ENCODE measurements at places on chromosomes 12 and 14.

- H3K4me3 ChIP-seq, result no peak overlapping the region
- H3K36me3 ChIP-seq, result no peaks in the 10 kb centered on the region
- H3K27ac ChIP-seq, result no peak overlapping the region
- no peaks in the 10 kb centered on the region for H3K27me3 ChIP-seq
Measured at GRCh38 chr14:59461891-59462290, 3.3 kb downstream of the GPR135 start.

DNA sequence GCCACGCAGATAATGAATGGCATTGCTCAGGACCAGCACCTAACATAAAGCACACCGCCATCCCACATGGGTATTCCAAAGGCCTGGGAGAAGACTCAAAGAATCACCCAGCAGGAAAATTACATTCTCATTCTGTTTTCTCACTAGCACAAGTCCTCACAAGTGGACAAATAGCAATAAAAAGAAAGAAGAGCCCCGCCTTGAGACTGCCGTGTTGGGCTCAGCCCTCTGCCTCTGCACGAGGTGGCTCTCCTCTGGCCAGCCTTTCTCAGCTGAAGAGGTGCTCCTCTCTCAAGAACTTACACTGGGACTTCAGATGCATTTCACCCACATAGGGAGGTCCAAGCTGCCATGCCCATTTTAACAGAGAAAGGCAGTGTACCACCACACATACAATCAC lies 207.5 kb downstream of the SPTSSA start:
- no peaks in the 10 kb centered on the region for H3K36me3 ChIP-seq
- H3K4me3 ChIP-seq, result no peak overlapping the region
- H3K27ac ChIP-seq, result no peak overlapping the region
- DNase-seq, result no peak
- H3K27me3 ChIP-seq, result no peaks in the 10 kb centered on the region

DNA sequence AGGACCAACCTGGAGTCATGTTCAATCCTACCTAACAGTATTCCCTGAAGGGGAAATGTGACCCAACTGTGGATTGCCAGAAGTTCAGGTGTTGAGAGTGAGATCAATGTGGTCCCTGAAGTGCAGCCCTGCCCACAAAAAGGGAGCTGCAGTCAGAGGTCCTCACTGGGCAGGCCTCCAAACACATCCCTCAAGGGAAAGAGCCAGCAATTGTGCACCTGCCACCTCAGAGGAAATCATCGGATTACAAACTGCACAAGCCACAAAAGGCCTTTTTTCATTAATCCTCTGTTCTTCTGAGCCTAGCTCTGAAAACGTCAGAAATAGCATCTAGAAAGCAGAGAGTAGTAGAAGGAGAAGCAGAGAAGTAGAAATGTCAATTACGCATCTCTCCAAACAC lies 10.8 kb upstream of the MDM1 start:
- H3K4me3 ChIP-seq, result no peak overlapping the region
- no peaks in the 10 kb centered on the region for H3K36me3 ChIP-seq
- peaks cover 4% of the 10 kb centered on the region for H3K4me1 ChIP-seq
- H3K27me3 ChIP-seq, result no peaks in the 10 kb centered on the region

DNA sequence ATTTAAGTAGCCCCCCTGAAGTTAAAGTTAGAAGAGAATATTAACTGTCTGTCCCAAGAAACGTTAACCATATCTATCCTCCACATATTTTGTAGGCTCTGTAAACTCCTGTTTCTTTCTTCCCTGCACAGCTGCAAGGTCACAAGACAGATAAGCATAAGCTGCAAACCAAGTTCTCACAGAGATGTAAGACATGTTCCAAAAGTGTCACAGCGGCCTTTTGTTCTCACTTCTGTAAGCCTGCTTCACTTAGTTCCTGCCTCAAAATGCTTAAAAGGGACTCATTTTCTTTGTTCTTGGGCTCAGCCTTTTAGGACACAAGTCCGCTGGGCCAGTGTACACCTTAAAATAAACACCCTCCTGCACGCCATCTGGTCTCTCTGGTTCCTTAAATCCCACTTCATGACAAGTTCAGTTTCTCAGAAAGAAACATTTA lies 3.2 kb downstream of the RNASE1 start:
- no peak for DNase-seq
- H3K4me1 ChIP-seq, result no peaks in the 10 kb centered on the region
- H3K4me3 ChIP-seq, result no peak overlapping the region

- DNase-seq, result no peak
- H3K27me3 ChIP-seq, result no peaks in the 10 kb centered on the region
- H3K4me1 ChIP-seq, result peaks cover 45% of the 10 kb centered on the region
- no peaks in the 10 kb centered on the region for H3K36me3 ChIP-seq
Measured at GRCh38 chr14:92645841-92646478, 102.5 kb downstream of the LGMN start.

DNA sequence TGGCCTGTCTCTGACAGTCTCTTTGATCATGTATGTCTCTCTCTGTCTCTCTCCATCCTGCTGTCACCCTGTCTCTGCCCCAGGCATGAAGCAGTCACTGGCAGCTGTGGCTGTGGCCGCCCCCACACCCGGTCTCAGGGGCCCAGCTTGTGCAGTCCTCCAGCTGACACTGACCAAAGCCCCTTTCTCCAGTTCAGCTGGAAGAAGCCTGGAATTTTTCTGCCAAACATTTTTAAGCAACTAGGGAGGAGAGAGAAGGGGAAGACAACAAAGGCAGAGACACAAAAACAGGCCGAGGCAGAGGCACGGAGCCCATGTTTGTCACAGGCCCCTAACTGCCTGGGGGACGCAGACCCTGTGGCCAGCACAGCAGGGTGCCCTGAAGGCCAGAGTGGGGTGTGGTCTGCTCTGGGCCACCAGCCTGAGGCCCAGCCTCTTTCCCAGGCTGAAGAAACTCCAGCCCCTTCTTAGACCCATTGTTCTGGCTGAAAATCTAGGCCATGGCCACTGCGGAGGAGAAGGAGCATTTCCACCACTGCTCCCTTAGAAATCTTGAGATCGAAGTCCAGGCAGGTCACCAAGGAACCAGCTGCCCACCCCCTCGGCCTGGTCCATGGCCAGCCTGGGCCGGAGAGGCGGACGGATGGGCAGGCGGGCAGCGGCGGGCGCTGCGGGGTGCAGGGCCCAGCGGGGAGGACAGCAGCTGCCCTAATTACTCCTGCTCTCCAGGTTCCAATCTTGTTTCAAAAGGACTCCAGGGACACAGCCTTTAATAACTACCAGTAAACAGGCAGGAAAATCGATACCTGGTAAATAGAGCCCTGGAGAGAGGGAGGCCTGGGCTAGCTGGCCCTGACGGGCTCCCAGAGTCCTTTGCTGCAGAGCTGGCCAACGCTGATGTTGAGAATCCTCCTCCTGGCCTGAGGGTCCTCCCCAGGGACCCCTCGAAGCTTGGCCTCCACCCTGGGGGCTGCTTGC lies 14.9 kb downstream of the DTX1 start:
- no peak overlapping the region for H3K27ac ChIP-seq
- no peak for DNase-seq
- H3K4me3 ChIP-seq, result no peak overlapping the region

- H3K27ac ChIP-seq, result no peak overlapping the region
- H3K36me3 ChIP-seq, result no peaks in the 10 kb centered on the region
- H3K27me3 ChIP-seq, result no peaks in the 10 kb centered on the region
- no peaks in the 10 kb centered on the region for H3K4me1 ChIP-seq
- no peak for DNase-seq
Measured at GRCh38 chr12:57138526-57139272, 8.7 kb downstream of the LRP1-AS start.

GRCh38 chr14:84797326-84797725 lies 732.6 kb upstream of the FLRT2 start:
- H3K4me1 ChIP-seq, result no peaks in the 10 kb centered on the region
- no peaks in the 10 kb centered on the region for H3K36me3 ChIP-seq
- H3K27ac ChIP-seq, result no peak overlapping the region
- H3K27me3 ChIP-seq, result no peaks in the 10 kb centered on the region
- DNase-seq, result no peak
- no peak overlapping the region for H3K4me3 ChIP-seq

DNA sequence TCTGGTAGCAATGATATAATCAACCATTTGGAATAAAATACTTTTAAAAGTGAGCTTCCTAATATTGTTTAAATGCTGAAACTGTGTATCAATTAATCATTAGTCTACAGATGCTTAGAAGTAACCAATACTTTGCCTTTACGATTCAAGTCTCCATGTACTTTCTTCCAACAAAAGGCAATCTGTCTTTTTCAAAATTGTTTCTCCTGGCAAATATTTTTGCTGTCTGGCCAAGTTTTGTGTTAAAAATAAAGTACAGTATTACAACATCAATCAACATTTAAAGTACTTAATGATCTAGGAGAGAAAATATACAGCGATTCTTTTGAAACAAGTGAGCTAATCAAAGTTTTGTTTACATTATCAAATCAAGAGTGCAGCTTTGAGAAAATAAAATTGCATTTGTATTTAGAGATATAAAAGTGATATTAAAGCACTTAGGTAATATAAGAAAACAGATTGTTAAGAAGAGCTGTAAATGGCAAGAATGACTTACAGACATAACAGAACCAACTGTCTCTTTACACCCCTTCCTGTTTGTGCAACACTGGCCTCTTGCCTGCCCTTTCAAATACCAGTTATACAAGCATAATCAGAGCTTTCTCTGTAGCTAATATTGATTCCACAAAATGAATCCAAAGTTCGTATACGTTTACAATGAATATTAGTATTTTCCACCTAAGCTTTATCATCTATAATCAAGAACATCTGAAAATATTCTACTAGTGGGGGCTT lies 38.2 kb upstream of the FBLN5 start:
- no peaks in the 10 kb centered on the region for H3K4me1 ChIP-seq
- no peak for DNase-seq
- H3K4me3 ChIP-seq, result no peak overlapping the region
- no peaks in the 10 kb centered on the region for H3K27me3 ChIP-seq
- H3K27ac ChIP-seq, result no peak overlapping the region
- H3K36me3 ChIP-seq, result peaks cover 36% of the 10 kb centered on the region

- no peak overlapping the region for H3K27ac ChIP-seq
- H3K27me3 ChIP-seq, result no peaks in the 10 kb centered on the region
- DNase-seq, result no peak
- H3K4me3 ChIP-seq, result no peak overlapping the region
Measured at GRCh38 chr12:108594-108993, 42.0 kb downstream of the IQSEC3 start.

DNA sequence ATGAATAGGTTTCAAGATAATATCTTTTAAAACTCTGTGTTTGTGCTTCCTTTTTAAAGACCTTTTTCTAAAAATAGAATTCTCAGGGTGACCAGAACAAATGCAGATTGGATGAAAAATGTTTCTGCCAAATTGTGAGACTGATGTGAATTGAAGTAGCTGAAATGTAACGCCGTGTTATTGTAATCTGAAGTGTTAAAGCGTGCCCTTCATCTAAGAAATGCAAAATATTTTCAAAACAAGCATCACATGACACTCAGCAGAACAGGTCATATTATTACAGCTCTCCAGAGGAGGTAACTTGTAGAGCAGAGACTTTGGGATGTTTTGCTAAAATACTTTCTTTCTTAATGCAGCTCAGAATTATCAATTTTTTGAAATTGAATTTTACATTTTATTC lies 90.0 kb upstream of the PLEKHA5 start:
- no peaks in the 10 kb centered on the region for H3K4me1 ChIP-seq
- H3K27me3 ChIP-seq, result no peaks in the 10 kb centered on the region
- H3K4me3 ChIP-seq, result no peak overlapping the region
- H3K27ac ChIP-seq, result no peak overlapping the region

DNA sequence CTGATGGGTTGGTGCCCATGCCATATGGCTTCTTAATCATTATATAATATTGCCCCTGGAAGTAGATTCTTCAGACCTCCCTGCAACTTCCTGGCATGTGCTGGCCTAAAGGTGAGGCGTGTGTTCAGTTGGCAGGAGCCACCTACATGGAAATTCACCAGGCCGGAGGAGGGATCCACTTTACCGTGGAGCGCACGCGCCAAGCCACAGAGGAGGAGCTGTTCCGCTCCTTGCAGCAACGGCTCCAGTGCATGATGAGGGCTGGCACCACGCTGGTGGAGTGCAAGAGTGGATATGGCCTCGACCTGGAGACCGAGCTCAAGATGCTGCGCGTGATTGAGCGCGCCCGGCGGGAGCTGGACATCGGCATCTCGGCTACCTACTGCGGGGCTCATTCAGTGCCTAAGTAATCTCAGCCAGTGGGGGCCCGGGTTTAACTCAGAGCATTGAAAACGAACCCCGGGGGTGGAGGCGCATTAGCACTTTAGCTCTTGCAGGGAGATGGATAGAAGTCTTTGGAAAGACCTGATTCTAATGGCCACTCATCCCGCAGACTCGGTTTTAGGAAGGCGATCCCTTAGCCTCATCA lies 13.5 kb downstream of the AMDHD1 start:
- no peak overlapping the region for H3K27ac ChIP-seq
- no peaks in the 10 kb centered on the region for H3K4me1 ChIP-seq
- DNase-seq, result no peak

DNA sequence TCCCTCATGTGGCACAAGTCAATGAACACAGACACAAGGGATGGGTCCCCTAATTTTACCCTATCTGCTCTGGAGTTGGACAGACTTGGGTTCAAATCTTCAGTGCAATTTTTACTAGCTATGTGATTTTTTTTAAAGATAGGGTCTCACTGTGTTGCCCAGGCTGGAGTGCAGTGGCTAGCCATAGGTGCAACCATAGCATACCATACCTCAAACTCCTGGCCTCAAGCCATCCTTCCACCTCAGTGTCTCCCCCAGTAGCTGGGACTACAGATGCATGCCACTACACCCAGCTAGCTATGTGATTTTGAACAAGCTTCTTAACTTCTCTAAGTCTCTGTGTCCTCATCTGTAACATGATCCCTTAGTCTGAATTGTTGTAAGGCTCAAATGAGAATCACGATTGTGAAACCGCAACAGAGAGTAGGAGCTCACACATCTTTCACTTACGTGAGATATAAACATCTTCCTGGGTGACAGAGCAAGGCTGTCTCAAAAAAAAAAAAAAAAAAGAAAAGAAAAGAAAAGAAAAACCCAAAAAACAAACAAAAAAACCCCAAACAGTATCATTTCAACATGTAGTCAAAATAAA lies 4.7 kb downstream of the CALCOCO1 start:
- H3K4me3 ChIP-seq, result no peak overlapping the region
- H3K27ac ChIP-seq, result no peak overlapping the region
- no peak for DNase-seq

DNA sequence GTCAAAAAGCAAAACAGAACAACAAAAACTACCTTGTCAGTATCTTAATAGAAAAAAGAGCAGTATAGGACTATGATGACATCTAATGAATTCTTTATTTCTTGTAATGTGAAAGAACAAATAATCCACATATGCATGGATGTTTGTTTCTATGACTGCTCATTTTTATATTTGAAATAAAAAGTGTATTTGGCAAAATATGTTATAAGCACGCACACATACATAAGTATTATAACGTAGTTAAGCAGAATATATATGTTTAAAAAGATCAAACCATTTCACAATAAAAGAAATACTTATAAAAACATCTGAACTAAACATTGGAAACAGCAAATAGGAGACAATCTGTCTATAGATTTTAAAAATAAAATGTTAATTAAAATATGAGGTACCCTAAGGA lies 74.8 kb downstream of the MIPOL1 start:
- no peak overlapping the region for H3K27ac ChIP-seq
- H3K36me3 ChIP-seq, result no peaks in the 10 kb centered on the region
- no peak for DNase-seq

Data from effector memory CD4-positive, alpha-beta T cell (primary cell).